ENCODE measurements at places on chromosomes 4 and X.

DNA sequence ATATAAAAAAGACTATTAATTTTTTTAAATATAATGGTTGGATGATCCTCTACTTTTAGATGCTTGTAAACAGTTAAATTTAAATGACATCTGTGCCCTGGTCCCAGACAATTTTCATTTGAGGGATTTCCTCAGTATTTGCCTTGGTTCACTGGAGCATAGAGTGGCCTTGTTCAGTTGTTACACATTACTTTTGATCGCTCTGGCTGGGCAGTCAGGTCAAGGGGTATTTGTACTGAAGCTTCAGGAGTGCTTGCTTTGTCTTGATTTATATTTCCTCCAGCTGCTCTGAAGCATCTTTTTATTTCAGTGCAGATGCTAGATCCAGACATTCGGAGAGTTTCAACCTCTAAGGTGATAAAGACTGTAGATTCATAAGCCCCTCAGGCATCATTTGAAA, 50.0 kb downstream of the COMMD8 start:
- no peak for DNase-seq

DNA sequence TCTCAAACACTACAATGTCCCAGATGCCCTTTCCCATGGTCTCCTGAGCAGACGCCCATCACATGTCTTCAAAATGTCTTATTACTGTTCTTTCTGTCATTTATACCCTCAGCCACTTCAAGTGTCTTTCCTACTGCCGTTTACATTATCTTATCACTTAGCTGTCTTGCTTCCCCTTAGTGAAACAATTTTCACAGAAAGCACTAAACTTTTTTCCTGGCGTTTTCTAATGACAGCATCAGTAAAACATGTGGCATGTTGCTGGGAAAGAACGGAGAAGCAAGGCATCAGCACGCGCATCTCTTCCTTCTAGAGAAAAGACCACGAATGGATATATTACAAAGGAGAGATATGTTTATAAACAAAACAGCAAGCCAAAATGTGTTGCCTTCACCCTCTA, 189.7 kb upstream of the SLIT2 start:
- no peak for DNase-seq

- peak; percentile 43 for DNase-seq
Observed at GRCh38 chr4:122827879-122828601, 1.4 kb downstream of the FGF2 start.

GRCh38 chrX:84224741-84225140, 36.7 kb upstream of the RPS6KA6 start:
- no peak for DNase-seq

GRCh38 chr4:97548186-97548585, 595.1 kb downstream of the STPG2 start:
- DNase-seq, result no peak

GRCh38 chrX:13676885-13677284, 12.0 kb upstream of the RAB9A start:
- no peak for DNase-seq

DNA sequence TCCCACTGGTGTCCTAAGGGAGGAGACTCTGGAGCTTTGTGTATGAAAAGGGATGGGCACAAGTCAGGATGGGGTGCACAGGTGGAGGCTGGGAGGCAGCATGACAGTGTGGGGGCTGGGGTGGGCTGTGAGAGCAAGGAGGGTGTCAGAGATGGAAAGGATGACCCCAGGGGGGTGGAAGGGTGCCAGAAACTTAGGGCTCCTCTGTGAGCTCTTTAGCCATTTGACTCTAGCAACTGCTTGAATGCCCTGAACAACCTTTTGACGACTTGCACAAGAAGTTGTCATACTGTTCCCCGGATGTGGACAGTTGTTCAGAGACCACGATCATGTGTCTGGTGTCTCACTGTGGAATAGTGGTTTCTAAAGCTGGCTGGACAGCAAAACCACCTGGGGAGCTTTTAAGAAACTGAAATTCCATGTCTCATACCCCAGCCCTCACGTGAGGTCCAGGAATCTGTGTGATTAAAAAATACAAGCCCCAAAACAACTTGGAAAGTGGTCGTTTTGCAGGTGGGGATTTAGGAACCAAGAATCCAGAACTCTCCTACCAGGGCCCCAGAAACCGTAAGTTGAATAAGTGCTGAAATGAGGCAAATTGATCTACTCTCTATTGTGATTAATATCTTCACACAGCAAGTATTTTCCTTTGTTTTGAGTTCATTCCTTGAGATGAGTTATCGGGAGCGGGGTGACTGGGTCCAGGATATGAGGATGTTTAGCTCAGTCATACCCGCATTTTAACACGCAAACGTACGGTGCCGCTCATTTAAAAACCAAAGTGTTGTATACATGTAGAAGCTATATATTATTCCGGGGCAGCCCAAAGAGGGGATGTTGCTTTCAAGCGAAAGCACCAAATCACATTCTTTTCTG, 3.4 kb downstream of the RHOH start:
- DNase-seq, result no peak

DNA sequence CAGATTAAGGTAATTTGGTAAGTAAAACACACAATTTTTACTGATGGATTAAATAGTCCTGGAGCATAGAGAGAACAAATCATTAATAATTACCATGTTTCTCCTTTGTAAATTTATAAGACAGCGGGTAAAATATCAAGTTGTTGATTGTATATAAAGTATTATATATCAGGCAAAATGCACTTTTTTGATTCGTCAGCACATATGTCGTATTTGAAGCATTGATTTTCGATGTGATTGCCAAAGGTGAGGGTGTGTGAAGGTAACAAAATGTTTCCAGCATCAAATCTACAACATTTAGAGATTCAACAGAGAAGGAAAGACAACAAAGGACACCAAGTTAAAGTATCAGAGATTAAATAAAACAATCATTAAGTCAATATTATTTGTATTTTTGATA, 1437.8 kb upstream of the ADGRL3 start:
- no peak for DNase-seq

DNA sequence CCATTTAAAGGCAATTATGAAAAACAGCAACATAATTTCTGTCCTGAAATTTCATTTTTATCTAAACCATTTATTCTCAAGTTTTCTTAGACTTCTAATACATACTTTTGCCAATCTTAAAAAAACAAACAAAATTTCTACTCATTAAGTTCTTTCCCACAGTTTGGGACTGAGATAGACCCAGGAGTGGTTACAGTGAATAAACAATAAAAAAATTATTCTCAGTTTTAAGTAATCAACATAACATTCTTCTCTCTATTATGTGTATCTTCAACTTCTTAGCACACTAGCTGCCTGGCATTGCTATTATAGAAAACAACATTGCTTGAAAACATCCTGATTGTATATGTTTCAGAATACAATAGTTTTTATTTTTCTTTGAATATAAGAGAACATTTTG, 532.8 kb downstream of the IL15 start:
- DNase-seq, result no peak

DNA sequence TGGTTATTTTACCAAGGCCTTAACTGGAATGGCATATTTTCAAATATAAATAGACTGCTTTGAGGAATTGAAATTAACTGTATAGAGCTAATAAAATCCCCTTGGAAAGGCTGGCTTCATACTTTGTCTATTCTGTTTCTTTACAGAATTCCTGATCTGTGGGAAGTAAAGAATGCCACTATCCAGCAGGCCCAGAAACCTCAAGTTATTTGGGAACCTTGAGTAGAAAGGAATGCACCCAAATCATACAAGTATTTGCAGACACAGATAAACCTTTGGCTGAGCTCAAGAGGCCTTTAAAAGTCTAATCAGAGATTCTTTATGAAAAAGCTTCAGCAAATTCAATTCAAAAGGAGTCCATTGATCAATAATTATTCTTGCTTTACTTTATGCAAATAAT, 975.7 kb upstream of the PABPC4L start:
- DNase-seq, result no peak
